ENCODE measurements at places on chromosomes 6 and 20.

DNA sequence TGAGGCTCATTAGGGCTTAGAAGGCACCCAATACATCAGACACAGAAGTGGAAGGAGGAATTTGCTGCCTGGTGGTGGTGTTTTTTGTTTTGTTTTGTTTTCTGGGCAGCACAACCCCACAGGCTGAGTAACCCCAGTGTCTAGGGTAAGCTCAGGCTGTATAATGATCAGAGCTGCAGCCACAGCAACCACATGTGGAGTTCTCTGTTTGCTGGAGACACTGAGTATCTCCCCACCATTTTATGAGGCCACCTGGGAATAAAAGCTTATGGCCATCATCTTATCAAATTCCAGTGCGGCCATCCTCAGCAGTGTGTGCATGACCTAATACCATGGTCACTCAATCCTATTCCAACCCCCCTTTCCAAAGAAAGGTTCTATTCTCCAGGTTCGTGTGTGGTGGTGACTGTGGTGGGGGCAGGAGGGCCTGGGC is 3.4 kb upstream of the DLL1 start:
- DNase-seq: no peak

GRCh38 chr6:130970839-130971410 is 92.1 kb downstream of the EPB41L2 start:
- DNase-seq: no peak

DNA sequence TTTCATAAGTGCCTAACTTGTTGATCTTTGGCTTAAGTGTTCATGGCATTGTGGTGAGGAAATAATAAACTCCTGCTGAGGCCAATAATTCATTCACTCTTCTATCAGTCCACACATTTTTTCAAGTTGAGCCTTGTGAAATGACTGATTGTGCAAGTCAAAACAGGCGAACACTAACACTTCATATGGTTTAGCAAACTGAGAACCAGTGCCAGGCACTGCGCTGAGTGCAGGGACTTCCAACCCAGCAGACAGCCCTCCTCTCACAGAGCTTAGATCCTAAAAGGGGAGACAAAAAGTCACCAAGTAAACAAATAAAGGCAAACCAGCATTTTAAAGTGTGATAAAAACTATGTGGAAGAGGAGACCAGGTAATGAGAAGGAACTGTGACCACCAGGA is 435.0 kb downstream of the PTPRT start:
- DNase-seq: no peak

- DNase-seq: peak; percentile 33
Measured at GRCh38 chr20:63238514-63239125, 2.9 kb downstream of the BIRC7 start.

DNA sequence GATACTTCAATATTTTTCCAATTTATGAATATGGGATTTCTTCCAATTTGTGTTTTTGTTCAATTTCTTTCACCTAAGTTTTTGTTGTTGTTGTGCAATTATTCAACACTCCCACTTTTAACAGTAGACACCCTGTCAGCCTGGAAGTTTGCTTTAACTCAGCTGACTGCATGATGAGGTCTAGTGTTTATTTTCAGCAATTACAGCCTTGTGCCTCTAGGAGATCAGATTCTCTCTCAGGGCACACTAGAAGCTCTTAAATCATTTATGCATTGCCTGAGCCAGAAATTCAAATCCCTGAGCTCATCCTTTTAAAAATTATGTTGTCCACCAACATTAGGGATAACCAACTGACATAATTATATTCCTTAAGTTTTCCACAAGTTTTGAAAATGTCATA is 85.7 kb downstream of the MRAP2 start:
- DNase-seq: peak; percentile 34

DNA sequence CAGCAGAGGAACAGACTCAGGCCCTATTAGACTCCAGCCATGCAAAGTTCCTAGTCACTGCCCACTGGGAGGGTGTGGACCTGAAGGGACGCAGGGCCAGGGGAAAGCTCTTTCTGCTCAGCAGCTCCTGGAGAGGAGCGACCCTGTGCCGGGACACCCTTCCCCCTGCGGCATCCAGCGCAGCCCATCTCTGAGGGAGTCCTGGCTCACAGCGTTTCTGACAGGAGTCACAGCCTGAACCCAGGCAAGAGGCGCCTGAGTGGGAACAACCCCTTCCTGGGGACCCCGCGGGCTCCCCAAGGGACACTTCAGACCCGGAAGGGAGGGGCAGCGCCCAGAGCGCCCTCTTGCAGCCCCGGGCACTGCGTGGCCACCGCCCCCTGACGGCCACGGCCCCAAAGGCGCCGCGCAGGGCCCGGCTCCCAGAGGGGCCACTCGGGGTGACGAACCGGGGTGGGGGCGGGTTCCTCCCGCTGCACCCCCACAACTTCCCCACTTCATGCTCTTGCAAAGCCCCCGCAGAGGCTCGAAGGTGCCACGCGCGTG is 862 bp downstream of the UCKL1 start:
- peak; percentile 75 for DNase-seq

DNA sequence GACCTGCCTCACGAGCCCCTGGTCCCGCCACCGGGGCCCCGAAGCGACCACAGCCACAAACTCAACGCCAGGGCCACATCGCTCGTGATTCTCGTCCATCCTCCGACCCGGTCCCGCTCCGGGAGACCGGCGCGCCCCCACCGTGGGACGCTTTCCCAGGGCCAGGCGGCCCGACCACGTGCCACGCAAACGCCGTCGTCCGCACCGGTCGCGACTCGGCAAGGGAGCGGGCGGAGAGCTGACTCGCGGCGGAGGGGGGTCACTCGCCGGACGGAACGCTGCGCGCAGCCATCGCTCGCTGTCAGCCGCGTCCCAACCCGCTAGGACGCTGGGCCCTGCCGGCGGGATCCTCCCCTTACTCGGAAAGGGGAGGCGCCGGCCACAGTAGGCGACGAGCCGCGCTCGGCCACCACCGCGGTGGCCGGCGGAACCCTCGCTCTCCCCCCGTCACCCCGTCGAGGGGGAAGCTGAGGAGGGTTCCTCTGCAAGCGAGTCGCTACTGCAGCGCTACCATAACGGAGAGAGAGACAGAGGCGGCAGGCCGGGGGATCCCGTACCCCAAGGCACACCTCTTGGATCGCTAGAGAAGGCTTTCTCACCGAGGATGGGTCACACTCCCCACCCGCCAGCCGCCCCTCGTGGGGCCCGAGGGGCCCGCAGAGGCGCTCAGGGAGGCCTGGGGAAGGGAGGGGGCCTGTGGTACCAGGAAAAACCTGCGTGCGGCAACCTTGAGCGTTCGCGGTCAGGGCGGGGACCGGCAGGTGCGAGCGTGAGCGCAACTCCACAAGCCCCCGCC is 511.8 kb upstream of the ZNF337 start:
- no peak for DNase-seq
